Nucleus accumbens (tissue), 56 donors: ENCODE measurements at places on chromosomes 16 and 17.

GRCh38 chr17:17515934-17516930 is 20.0 kb upstream of the RASD1 start:
- DNase-seq = no peak

- DNase-seq = no peak
Measured at GRCh38 chr17:4899341-4900230, at the start of gene C17orf107. Gene C17orf107, plus strand, starts transcription at chr17:4899536. Its CDS starts 227 bp downstream, at chr17:4899763.

GRCh38 chr16:46558018-46558417 is 63.2 kb downstream of the SHCBP1 start:
- no peak for DNase-seq

DNA sequence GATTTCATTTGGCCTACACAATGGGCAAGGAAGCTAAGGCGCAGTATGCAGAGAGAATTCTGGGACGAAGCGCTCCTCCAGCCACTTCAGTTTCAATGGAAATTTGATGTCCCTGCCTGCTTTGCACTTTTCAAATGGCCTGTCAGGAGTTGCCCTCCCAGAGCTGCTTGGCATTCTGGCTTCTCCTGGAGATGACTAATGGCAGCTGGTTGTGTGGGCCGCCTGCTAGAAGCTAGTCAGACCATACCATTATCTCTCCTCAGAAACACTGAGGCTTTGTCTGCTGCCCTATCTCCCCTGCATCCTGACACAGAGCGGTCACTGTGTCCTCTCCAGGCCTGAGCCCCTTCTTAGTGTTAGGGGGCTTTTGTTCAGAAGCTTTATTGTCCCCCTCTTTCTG is 180.1 kb downstream of the SPECC1 start:
- peak; percentile 75 for DNase-seq

DNA sequence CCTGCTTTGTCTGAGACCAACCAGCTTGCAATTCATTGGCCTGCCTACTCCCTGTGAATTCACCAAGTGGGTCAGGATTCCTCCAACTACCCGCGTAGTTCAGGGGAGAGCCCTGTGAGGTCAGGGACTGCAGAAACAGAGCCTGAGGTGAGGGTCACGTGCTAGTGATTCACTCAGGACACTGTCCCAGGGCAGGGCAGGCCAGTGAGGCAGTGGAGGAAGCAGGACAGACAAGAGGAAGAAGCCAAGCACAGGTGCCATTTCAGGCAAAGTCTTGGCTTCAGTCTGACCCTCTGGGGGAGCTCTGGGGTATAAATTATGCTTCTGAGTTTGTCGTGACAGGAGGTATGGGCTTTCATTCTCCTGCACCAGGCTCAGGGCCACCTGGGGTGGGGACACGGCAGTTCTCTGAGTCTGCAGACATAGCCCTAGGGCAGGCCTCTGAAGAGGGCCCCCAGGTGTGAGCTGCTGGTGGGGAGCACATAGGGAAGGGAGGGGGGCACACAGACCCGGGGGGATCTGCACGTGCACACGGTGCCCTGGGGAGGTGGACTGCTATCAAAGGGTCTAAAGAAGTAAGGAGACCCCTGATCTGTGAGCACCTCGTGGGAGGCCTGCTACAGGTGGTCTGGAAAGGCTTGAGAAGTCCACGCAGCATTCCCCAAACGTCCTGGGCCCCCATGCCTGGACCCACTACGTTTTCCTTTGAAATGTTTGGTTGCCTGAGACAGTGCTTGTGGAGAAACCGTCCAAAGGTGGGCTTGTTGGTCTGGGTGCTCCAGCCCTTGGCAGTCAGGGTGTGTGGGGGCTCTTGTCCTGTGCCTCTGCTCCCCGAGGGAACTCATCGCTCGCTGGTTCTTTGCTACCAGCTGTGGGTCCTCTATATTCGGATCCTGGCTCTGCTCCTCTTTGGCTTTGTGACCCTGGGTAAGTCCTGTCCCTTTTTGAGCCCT is 46.4 kb downstream of the NKD1 start:
- no peak for DNase-seq

- no peak for DNase-seq
Measured at GRCh38 chr16:5035909-5036227, 2.1 kb upstream of the NAGPA start.

DNA sequence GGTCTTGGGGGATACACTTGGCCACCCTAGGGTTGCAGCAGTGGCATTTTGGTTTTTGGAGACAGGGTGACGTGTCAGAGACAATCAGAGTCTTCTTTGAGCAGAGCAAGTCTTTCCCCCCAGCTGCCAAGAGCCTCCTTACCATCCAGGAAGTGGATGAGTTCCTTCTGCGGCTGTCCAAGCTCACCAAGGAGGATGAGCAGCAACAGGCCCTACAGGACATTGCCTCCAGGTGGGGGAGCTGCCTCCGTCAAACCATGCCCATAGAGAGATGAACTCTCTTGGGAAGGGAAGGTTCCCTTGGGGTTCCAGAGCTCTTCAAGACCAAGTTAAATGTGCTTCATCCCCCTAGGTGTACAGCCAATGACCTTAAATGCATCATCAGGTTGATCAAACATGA is 11.3 kb downstream of the LIG3 start:
- DNase-seq = no peak

DNA sequence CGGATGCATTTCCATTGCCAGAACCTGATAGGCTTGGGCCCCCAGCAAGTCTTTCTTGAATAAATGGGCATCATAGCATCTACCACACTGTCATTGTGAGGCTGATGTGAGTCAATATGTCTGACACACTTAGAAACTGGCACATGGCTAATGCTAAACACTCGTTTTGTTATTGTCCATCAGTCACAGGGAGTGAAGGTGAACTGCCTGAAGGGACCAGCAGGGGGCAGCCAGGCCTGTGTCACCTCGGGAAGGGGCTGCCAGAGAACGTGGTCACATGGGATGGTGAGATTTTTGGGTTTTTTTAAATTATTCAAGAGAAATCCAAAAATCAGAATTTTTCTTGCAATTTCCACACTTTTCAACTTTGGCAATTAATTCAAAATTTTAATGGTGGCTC is 831 bp upstream of the RCVRN start:
- DNase-seq = no peak

- no peak for DNase-seq
Measured at GRCh38 chr16:84354306-84354705, 14.0 kb upstream of the ATP2C2 start.

DNA sequence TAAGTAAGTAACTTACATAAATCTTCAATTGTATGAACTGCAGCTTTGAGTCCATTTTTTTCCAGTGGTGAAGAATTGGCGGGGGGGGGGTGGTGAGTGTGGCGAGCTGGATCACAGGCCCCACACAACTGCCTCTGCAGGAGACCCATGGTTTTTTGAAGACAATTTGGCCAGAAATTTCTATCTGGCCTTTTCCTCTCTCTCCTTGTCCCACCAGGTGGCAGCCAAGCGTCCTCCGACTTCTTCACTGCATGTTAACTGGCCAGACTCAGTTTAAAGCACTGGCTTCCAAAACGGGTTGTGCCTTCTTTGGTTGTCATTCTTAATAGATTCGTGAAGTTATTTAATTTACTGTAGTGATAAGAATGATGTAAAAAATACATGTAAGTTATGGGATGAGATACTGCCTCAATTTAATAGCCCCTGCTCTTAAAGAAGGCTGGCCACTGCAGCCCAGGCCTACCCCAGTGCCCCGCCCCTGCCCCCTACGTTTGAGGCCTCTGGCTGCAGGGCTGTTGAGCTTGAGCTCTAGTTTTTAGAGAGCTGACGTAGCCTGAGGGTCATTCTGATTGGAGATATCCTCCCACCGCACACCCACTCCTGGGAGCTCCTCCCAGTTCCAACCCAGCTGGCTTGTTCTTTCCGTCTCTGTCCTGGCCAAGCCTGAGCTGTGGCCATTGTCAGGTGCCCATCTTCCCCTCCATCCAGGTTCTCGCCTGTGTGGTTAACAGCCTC is 36.4 kb downstream of the AKAP1 start:
- DNase-seq = peak; percentile 40

- no peak for DNase-seq
Measured at GRCh38 chr16:86732621-86733295, 154.4 kb downstream of the FOXL1 start.

DNA sequence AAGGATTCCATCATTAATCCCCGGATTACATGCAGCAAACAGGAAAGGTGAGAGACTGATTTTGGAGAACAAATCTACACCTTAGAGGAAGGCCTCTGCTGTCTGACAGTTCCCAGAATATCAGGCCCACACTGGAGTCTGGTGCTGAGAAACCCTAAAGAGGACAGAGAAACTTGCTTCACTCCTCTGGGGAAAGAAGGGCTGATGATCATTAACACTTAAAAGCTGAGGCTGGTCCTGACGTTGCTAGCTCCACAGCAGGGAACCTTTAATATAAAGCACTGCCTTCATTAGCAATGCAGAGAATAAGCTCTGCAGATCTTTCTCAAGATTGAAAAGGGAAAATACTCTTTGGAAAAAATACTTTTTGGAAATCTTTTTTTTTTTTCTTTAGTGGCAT is 1472.4 kb upstream of the GOT2 start:
- no peak for DNase-seq

DNA sequence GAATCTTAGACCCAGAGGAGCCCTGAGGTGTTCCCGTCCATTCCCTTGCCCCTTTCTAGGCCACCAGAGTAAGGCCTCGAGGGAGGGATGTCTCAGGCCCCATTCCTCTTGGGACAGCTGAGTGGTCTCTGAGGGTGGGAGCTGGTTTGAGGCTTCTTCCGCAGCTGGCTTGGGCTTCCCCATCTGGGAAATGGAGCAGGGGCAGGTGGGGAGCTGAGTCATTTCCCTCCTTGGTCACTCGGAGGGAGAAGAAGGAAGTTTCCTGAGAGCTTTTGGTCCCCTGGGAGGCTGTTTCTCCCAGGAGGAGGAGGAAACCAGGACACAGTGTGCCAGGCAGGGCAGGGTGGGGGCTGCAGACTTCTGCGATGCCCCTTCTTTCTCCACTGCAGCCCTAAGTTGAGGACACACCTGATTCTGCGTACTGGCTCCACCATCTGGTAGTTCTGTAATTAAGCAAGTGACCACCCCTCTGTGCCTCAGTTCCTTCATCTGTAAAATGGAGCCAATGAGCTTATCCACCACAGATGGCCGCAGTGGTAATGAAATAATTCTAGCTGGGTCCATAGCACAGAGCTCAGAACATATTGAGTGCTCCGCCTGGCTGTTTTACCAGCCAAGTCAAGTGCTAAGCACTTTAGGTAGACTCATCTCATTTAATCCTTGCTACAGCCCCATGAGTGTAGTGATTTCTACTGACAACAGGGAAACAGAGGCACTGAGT is 1.6 kb upstream of the KCNJ12 start:
- no peak for DNase-seq

DNA sequence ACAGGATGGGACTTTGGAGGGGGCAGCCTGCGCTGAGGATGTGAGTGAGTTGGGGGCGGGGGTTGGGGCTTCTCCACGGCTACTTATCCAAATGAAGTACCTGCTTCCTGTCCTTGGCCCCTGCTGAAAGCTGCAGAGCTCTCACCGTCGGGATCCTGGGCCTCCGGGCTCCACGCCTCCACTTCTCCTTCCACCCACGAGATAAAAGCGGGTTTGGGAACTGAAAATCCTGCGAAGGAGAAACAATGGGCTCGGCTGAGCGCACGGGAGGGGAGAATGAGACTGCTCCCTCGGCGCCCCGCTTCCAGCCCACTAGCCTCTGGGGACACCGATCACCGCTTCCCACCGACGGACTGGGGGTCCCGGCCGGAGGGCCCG is 486 bp downstream of the ZNF785 start:
- DNase-seq = no peak

GRCh38 chr16:9333469-9333868 is 242.0 kb downstream of the HAPSTR1 start:
- no peak for DNase-seq

DNA sequence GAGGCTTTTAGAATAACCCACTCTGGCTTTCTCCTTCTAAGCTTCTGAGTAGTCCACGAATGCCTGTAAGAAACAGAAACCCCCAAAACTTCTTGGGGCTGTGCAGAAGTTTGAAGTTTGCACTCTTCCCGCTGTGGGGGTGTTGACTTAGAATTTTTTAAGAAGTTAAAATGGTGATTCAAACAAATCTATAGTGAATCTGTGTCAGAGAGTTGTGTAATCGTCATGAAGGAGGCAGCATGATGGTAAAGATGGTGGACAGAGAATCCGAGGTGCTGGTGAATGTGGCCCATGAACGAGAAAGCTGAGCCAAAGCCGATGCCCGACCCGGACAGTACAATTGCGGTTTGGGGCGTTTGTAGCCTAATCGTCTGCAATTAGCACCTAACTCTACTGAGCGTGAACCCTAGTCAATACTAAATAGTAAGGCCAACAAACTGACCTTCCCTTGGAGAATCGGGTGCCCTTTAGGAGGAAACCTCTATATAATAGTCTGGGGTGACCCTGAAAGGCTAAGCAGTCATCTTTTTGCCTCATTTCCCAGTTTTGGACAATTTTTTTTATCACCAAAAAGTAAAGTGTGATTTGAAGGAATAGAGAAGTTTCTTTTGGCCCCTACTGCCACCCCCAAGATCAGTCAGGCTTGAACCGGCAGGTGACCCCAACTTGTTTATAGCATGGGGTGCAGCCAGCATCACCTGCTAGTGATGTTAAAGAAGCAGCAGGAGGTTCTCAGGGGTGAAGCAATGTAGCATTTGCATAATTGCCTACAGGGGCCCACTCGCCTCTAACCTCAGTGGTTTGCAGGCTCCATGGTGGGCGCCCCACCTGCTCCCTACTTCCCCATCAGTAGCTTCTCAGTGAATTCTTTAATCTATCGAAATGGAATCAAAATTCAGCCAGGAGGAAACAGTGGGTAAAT is 11.2 kb downstream of the IRF8 start:
- no peak for DNase-seq

GRCh38 chr17:77444984-77445759 is 304.4 kb downstream of the SEC14L1 start:
- DNase-seq = no peak

- no peak for DNase-seq
Measured at GRCh38 chr17:40364906-40365305, 369 bp upstream of the GJD3 start.

- no peak for DNase-seq
Measured at GRCh38 chr17:67260170-67260987, 15.4 kb upstream of the HELZ start.

DNA sequence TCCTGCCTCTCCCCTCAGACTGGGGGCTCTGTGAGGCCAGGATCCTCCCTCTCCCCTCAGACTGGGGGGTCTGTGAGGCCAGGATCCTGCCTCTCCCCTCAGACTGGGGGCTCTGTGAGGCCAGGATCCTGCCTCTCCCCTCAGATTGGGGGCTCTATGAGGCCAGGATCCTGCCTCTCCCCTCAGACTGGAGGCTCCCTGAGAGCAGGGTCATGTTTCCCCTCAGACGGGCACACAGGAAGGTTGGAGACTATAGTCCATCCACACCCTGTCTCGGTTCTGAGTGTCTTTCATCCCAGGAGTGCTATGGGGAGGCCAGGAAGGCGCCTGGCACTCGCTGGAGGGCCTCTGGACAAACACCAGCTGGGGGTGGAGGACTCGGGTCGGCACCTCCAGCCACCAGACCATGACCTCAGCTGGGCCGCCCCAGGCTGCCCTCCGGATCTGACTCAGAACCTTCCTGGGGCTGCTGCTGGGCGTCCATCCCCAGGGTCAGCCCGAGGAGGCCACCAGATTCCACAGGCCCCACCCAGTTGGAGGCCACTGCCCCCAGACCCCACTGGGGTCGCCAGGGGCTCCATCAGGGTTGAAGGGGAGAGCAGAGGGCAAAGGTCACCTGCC is 21.9 kb upstream of the DLX4 start:
- no peak for DNase-seq
